ENCODE measurements at places on chromosomes 6 and 20.

DNA sequence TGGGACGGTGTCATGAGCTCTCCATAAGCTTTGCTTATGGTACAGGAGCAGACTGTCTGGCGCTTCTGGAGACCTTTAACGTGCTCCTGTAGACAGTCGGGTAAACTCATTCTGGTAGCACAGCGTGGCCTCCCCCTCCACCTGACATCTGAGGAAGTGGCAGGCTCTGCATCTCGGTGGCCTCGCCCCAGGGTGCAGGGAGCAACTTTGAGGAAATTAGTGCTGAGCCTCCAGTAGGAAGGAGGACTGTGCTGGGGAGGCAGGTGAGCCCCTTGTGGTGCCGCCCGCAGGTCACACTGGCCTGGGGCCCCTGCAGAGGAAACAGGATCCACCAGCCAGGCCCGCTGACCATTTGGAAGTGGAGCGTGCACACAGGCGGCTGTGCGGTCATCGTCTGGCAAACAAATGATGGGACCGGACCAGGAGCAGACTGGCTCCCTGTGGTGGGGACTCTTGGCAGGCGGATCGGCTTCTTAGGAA, 57.9 kb downstream of the SYNJ2 start:
- DNase-seq, result no peak

GRCh38 chr20:46699651-46700359, 9.6 kb upstream of the SLC2A10 start:
- DNase-seq, result no peak

- DNase-seq, result no peak
These were observed 197.3 kb downstream of the CENPW start for GRCh38 chr6:126537061-126537816.

GRCh38 chr6:5034328-5034727, 30.5 kb upstream of the RPP40 start:
- no peak for DNase-seq

DNA sequence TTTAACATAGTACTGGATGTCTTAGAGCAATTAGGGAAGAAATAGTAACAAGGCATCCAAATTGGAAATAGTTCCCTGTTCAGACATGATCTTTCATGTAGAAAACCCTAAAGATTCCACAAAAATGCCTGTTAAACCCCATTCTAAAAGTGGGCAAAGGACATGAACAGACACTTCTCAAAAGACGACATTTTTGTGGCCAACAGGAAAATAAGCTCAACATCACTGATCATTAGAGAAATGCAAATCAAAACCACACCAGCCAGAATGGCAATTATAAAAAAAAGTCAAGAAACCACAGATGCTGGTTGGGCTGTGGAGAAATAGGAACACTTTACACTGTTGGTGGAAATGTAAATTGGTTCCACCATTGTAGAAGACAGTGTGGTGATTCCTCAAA, 109.9 kb upstream of the MOCS1 start:
- DNase-seq, result no peak

DNA sequence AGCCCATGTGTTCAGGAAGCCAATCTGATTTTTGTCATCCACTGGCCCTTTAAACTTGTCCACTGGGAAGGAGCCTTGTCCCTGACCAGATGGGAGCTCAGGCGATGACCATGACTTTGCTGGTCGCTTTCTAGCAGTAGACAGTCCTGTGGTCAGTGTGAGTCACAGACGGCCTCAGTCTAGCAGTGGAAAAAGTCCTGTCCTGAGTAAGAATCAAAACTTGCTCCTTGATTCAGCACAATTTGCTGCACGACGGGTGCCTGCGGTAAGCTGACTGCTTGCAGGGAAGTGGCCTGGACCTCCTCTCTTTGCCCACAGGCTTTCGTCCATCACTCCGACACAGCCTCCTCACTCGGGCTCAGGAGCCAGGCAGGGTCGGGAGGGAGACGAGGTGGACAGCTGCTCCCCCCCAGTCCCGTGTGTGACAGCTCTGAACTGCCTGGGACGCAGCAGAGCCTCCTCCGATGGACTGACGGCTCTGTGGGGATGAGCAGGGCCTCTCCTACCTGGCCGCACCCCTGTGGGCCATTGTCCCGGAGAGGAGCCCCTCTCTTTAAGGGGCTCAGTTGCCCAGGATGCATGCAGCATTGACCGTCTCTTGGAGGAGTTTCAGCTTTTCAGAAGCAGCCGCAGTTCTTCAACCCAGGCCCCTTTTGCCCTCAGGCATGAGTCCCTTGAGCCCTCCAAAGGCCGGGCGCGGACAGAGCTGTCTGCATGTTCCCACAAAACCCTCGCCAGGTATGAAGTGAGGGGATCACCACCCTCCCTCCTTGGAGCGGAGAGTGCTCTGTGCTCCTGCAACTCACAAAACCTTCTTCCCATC, 209.2 kb downstream of the ANKRD60 start:
- no peak for DNase-seq

- no peak for DNase-seq
These were observed 26.3 kb downstream of the C6orf89 start for GRCh38 chr6:36912030-36912454.

GRCh38 chr6:68724060-68724459, 89.0 kb downstream of the ADGRB3 start:
- no peak for DNase-seq

- DNase-seq, result no peak
These were observed 82.7 kb upstream of the TOP1 start for GRCh38 chr20:40945754-40946450.

DNA sequence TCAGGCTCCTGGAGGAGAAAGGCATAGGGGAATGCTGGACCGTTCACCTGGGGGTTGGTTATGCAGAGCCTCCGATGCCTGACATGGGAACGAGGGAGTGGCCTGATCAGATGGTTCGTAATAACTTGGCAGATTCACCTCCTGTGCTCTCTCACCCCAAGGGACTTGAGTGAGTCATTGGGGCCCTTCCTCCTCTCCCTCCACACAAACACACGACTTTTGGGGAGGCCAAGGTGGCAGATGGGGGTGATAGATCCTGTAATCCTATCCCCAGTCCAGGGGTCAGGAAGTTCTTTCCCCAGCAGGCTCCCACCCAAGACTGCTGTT, 45.6 kb upstream of the ARFGEF2 start:
- no peak for DNase-seq

- DNase-seq, result no peak
These were observed 9.0 kb downstream of the CCDC167 start for GRCh38 chr6:37490536-37491170.

DNA sequence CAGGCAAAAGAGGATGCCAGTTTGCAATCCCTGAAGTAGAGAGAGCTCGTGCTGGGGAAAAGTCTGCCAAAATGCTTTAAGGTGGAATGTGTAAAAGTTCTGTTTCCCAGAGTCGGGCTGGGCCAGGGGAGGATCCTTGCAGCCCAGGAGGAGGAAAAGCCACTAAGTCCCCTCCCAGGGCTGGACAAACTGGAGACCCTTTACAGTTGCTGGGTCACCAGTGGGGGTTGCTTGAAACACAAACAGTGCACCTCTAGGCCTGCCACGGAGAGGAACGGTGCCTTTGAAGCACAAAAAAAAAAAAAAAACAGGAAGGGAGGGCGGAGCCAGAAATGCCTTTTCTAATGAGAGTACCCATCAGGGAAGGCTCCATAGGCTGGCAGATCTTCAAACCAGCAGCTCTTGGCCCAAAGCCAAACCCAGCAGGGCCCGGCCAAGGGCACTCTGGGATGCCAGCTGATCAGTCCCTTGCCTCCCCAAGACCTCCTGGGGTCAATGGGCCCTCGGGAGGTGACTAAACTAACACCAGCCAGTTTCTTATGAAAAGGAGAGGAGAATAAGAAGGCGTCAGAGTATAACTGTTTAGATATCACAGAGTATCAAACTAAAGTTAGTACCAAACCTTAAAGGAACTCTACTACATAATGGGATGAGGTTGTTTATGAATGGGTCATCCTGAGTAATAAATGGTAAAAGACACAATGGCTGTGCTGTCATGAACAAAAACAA, 23.7 kb downstream of the HLA-A start:
- DNase-seq, result peak; percentile 92

GRCh38 chr6:33802186-33802958, 1.4 kb downstream of the MLN start:
- no peak for DNase-seq

DNA sequence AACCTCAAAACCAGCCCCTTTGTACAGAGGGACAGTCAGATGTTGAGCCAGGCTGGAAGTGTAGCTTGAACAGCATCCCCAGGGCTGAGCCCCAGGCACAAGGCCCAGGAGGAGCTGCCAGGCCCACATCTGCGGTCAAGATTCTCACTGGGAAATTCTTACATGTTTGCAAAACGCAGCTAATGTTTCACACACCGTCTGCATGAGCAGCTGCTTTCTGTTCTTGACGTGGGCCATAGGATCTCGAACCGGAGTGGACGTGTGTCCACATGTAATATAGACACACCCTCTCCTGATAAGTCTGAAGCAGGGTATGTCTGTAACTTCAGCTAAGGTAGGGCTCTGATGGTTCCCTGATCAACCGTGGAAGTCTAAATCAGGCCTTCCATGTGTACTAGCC, 41.3 kb upstream of the TRAF3IP2 start:
- no peak for DNase-seq

DNA sequence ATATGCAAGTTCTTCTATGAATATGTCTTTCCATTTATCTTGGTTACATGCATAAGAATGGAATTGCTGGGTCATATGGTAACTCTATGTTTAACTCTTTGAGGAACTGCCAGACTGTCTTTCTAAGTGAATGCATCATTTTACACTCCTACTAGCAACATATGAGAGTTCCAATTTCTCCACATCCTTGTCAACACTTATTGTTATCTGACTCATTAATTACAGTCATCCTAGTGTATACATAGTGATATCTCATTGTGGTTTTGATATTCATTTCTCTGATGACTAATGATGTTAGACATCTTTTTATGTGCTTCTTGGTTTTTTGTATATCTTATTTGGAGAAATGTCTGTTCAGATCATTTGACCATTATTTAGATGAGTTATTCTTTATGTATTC, 96.7 kb upstream of the LAMP5 start:
- DNase-seq, result no peak

DNA sequence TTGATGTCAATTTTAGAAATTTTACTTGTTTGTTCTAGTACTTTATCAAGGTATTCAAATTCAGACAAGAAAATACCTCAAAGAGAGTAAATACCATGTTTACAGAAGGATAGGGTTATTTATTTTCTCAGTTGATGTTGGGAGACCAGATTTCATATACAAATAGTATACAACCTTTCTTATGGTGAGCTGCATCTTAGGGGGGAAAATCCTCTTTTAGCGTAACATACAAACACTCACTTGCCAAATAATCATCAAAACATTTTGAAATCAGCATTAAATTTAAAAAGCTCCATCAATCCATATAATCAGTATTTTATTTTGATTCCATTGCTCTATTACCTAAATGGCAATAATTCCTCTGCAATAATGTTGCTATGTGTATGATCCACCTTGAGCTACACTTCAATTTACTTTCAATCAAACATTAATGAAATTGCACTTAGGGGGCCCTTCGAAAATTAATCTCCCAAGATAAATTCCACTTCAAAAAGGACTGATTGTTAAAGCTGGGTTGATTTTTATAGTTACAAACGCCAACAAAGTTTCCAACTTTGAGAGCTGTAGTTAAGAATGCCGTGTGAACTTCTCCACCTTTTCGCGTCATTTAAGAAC, 2.2 kb downstream of the NKX2-4 start:
- DNase-seq, result no peak

GRCh38 chr20:14950633-14951032, 613.2 kb upstream of the FLRT3 start:
- no peak for DNase-seq

GRCh38 chr20:3156811-3157619, 2.6 kb downstream of the FASTKD5 start:
- no peak for DNase-seq

DNA sequence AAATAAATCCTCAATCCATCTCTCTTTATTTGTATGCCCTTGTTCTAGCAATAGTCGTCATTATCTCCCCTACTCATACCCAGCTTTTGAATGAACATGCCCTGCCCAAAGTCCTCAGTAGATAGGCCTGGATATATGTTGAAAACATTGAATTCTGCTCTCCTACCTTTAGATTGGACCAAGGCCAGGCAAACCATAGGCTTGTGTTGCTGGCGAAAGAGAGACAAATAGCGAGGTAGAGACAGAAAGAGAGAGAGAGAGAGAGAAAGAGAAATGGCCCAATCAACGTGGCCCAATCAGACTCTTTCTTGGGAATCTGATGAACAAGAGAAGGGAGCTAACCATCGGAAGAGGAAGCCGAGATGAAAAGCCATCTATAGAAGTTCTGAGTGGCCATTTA, 45.2 kb downstream of the NEDD9 start:
- no peak for DNase-seq

- DNase-seq, result no peak
These were observed 4.5 kb upstream of the EBF4 start for GRCh38 chr20:2688041-2688591.

DNA sequence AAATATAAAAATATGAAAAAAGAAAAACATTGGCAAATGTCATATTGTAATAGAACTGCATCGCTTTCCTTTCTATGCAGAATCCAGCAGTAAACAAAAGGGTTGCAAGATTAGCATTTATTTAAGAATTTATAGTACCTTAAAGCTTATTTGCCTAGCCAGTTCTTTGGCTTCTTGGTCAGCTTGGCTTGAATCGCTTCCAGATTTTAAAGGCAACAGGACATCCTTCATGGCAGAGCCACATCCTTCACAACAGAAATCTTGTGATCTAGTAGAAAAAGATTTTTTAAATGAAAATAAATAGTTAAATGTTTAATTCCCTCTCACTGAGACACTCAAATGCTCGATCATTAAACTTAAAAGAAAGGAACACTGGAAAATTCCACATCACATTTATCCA, 17.4 kb downstream of the UBE2J1 start:
- DNase-seq, result no peak

DNA sequence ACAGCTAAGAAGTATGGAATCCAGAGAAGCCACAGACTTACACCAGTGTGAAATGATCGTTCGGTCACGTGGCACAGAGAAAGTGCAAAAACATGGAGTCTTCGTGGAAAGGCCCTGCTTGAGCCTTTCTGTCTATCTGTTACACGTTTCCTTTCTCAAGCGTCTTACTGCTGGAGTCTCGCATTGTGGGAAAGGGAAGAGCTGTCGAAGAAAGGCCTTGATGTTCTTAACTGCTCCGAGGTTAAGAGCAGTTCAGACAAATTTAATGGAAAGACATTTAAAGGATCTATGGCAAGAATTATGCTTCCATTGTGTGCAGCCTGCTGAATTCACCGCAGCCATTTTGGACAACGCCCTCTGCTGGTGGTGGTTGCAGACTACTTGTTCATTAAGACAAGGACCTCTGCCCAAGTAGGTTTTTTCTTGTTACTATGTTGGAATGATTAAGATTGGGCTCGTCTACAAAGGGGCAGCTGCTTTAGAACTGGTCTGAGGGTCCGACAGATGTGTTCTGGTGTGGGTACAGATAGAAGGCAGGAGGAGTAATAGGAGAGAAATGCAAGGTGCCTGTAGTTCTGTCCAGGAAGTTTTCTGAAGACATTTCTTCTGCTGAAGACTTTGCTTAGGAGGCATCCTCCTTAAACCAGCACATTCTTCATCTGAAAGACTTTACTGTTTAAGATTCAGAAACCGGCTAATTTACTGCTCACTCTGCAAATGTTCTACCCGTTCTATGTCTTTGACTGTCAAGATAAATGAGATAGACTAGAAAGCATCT, 24.7 kb upstream of the CCN6 start:
- peak; percentile 46 for DNase-seq

DNA sequence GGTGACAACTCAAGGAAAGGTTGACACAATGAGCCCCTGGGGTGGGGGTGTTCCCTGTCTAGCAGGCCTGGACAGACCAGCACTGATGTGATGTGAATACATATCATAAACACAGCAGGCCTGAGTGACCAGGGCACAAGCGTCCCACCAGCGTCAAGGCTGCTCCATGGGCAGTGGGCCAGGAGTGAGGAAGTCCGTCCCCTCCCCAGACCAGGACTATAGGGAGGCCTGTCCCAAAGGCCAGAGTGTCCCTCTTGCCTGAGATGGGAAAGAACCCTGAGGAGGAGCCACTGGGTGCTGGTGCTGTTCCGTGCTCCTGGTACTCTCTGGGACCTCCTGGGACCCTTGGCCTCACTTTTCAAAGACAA, 44.6 kb downstream of the RRBP1 start:
- no peak for DNase-seq

All from Panc1 (cell line).